ENCODE measurements at places on chromosomes 5 and 9.

DNA sequence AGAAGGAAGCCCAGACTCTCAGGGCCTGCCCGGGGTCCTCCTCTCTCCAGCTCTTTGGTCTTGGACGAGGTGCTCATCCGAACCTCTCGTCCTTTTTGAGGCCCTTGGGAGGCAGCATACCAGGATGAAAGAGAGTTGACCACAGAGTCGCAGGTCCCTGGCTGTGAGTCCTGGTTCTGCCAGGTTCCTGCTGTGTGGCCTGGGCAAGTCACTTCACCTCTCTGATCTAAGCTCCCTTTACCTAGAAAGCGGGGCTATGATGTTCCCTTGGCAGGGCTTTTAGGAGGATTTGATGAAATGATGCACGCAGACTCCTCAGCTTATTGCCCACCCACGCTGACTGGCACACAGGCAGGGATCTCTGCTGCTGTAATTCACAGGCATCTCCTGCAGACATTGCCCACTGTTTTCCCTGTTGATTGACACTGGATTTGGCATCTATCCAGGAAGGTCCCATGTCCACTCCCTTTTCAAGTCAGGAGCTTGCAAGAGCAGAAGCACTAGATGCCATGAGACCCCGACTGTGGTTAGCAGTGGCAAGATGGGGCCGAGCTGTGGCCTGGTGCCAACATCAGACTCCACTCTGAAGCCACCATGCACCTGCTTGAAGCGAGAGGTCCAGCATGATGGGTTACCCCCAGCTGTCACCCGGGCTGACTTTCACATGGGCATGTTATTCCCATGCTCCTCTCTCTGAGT is 71.5 kb downstream of the MACROH2A1 start:
- DNase-seq: no peak

GRCh38 chr5:98368141-98368540 is 405.3 kb upstream of the RGMB start:
- DNase-seq: no peak

DNA sequence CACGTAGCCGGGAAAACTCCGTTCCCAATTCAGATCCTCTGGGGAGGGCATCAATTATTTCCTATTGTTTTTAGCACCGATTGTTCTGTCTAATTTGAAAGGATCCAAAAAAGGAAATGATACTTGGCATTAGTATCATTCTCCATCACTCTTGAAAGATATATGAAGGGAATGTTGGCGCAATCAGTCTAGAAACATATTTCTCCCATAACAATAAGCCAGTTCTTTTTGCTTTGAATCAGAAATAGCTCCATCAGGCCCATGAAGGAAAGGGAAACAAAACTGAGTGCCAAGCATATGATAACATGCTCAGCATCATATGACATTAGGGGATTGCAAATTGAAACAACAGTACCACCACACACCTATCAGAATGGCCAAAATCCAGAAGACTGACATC is 39.8 kb downstream of the SRD5A1 start:
- DNase-seq: no peak

DNA sequence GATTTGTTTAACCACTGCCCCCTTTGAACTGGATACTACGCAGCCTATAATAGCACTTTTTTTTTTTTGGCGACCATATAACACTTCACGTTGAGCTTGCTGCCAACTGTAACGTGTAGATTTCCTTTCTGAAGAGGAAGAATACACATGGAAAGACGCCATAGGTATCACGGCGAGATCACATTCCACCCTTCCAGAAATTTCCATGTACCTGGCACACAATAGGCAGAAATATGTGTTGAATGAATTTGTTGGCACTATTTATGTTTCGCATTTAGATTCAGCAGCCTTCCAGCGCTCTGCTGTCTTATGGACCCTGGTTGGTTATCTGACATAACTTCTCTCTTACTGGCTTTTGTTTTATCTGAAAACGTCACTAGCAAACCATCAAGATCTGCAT is 250.3 kb downstream of the SLIT3 start:
- DNase-seq: no peak

DNA sequence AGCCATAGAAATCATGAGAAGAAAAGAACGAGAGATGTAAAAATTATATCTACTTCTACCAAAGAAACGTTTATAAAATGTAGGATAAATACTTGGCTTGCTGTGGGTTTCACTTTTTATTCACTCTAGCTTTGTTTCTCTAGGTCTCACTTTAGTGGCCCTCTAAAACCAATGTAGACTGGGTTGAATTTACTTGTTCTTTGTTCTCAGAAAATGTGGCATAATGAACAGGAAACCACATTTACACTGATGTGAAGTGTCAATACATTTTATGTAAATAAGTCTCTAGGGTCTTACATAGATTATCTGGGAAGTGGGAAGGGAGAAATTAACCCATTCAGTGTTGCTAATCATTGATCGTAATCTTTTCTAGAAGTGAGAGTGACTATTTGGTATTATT is 58.9 kb downstream of the PLPPR1 start:
- no peak for DNase-seq

DNA sequence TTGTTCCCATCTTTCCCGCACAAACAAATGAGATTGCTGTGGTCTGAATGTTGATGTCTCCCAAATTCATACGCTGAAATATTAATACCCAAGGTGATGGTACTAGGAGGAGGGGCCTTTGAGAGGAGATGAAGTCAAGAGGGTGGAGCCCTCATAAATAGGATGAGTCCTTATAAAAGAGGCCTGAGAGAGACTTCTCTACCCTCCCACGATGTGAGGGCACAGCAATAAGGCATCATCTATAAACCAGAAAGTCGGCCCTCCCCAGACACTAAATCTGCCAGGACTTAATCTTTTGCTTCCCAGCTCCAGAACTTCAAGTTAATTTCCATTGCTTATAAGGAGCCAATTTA is 170.4 kb downstream of the CTNND2 start:
- DNase-seq: no peak

GRCh38 chr5:9283021-9283420 is 262.9 kb downstream of the SEMA5A start:
- no peak for DNase-seq

DNA sequence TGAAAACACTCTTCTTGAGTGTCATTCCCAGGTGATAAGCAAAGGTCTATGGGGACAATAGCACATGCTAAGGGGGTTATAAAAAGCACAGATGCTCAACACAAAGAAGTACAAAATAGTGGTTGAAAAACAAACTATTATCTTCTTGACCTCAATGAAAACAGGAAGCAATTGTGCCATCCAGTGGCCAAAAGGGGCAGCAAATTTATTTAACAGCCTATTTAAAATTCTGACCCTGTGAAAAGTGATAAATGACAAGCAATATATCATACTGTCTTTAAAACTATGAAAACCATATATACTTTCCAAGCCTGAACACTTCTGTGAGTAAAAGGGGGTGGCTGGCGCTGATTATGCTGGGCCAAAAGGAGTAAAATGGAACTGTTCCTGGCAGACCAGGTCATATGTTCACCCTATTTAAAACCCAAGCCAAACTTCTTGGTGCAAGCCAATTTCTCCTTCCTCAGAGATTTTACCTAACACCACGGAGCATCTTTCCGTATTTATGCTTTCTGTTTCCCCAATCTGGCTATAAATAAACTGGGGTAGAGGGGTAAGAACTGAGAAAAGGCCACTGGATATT is 29.7 kb downstream of the TEX10 start:
- DNase-seq: peak; percentile 13

GRCh38 chr9:136614967-136615623 is 47.6 kb upstream of the EGFL7 start:
- DNase-seq: no peak

- DNase-seq: peak; percentile 31
Observed at GRCh38 chr9:135504262-135505243, 4.1 kb downstream of the MRPS2 start.

DNA sequence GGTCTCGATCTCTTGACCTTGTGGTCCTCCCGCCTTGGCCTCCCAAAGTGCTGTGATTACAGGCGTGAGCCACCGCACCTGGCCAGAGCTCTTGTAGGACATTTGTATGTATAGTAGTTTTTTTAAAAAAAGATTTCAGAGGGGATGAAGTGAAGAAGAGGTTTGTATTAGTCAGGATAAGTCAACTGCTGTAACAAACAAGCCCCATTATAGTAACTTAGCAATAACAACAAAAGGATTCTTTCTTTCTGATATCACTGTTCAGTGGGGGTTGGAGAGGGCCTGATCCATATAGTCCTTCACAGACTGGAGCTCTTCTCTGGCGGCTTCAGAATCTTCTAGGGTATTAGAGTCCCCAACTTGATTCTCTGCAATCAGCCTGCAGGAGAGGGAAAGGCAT is 50.7 kb upstream of the IL6ST start:
- DNase-seq: no peak

DNA sequence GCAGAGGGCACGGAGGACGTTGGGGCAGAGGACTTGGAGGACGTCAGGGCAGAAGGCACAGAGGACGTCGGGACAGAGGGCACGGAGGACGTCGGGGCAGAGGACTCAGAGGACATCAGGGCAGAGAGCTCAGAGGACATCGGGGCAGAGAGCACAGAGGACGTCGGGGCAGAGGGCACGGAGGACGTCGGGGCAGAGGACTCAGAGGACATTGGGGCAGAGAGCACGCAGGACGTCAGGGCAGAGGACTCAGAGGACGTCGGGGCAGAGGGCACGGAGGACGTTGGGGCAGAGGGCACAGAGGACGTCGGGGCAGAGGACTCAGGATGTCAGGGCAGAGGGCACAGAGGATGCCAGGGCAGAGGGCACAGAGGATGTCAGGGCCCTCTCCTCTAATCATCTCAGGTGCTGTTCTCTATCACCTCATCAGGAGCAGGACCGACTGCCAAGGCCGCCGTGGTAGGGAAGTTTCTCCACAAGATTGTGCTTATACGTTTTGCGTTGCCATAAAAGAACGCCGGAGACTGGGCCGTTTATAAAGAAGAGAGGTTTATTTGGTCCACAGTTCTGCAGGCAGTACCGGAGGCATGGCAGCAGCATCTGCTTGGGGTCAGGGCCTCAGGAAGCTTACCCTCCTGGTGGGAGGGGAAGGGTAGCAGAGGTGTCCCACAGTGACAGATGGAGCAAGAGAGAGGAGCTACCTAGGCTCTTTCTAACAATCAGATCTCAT is 29.4 kb upstream of the ADAMTS2 start:
- no peak for DNase-seq

DNA sequence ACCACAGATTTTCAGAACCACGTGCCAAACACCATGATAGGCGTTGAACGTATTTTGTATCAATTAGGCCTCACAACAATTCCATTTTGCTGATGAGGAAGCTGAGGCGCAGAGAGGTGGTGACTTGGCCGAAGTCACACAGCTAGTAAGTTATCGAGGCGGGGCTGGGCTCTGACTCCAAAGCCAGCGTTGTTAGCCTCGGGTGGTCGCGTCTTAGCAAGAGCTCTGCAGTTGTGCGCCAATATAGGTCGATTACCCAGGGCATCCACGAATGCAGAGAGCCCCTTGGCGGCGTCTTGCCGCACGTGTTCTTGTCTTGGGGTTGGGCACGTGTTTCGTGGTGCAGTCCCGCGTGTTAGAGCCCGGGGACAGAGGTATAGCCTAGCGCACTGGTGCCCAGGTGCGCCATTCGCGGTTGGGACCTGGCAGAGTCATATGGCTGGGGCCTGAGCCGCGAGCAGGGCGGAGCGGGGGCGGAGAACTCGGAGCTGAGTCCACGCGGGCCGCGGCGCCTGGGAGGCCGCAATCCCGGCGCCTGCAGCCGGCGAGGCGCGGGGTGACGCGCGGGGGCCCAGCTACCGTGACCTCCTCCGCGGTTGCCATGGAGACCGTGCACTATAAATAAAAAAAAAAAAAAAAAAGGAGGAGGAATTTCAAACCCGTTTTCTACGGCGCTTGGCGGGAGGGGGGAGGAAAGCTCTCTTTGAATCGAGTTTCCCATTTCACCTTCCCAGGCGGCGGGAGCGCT is 62.3 kb downstream of the CXXC5 start:
- DNase-seq: peak; percentile 83

DNA sequence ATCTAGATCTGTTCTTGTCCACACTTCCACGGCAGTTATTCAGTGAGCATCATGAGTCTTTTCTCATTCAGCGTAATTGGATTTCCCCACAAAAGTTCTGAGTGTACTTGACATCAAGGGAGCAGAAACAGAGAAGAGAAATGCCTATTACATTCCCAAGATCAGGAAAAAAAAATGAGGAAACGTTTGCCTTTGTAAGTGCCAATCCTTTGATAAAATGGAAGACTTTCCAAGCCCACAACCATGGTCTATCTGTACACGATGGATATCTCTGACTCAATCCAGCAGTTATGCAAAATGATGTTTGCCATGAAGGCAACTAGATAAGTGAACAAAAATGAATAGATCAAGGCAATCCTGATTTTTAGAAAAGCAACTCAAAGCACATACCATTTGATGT is 235.9 kb downstream of the DOCK8 start:
- no peak for DNase-seq

GRCh38 chr5:54867310-54867944 is 118.0 kb downstream of the ESM1 start:
- no peak for DNase-seq

- no peak for DNase-seq
Observed at GRCh38 chr5:101284736-101285375, 381.8 kb upstream of the ST8SIA4 start.

Data from CD4-positive, alpha-beta T cell treated with Interferon gamma for 1 hour (primary cell).